ENCODE measurements at places on chromosomes 5 and 9.

- DNase-seq = no peak
Measured at GRCh38 chr5:27734838-27735237, 696.5 kb upstream of the CDH9 start.

DNA sequence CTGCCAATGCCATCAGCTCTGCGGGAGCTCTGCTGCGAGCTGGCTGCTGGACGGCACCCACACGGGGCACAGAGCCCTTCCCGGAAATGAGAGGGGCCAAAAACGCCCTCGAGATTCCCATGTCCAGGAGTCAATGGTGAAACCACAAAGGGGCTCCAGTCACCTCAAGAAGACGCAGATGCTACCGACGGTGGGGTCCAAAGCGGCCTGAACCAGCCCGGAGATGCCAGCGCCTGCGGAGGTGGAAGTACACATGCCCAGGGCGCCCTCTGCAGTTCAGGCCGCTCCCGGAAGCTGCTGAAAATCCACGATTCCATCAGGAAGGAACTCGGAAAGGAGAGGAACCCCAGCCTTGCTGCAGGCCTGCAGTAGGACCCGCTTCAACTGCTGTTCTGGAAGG is 82.4 kb upstream of the SELENOP start:
- DNase-seq = no peak

DNA sequence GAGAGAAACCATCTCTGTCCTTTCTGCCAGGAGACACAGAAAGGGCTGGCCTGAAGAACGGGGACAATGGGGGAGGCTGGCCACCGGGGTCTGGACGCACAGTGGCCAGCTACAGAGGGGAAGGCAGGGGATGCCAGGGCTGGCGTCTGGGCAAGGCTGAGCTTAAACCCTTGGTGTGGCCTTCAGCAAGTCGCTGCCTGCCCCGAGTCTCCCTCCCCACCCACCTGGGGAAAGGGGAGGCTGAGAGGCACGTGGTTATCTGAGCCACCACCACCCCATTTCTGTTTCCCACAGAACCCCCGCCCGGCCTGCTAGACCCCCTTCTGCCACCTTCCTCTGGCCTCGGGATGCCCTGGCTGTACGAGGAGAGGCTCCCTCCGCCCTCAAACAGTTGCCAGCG is 115.3 kb downstream of the VAV2 start:
- no peak for DNase-seq

GRCh38 chr5:134524826-134525682 is at the start of gene JADE2:
JADE2 (plus strand) TSS chr5:134525670; CDS start chr5:134535858, 10,188 bp downstream.
- DNase-seq = no peak

- no peak for DNase-seq
Measured at GRCh38 chr5:31213257-31213656, 19.8 kb downstream of the CDH6 start.

GRCh38 chr5:149990518-149991376 is 9.7 kb downstream of the TIGD6 start:
- peak; percentile 82 for DNase-seq

DNA sequence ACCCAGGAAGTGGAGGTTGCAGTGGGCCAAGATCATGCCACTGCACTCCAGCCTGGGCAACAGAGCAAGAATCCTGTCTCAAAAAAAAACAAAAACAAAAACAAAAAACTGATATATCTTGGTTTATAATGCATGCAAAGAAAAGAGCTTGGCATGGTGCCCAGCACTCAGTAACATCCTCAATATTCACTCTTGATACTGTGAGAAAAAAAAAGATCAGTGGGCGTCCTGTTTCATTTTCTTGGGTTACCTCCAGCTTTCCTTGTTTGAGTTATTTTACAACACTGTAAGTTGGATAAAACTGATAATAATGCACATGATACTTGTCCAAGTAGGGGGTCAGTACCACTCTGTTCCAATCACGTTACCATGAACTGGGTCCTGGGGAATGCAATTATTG is 7.8 kb downstream of the PHYHD1 start:
- DNase-seq = no peak

DNA sequence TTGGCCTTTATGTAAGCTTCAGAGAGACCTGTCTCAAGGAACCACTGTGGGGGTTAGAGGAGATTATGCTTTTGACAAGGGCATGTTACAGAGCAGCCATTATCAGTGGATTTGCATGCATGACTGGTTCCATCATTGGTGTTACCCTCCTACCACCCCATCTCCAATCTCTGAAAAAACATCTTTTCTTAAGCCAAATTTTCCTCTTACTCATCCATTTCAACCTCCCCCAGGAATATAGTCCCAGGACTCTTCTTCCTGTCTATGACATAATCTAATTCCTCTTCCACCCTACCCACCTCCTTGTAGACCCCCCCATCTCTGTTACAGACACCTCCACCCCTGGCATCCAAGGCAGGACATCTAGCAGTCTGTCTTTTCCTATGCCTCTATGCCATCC is 33.1 kb upstream of the ADRB2 start:
- no peak for DNase-seq

- no peak for DNase-seq
Measured at GRCh38 chr9:121837113-121837961, 185.9 kb downstream of the DAB2IP start.

GRCh38 chr5:179336126-179336870 is 9.0 kb downstream of the ADAMTS2 start:
- DNase-seq = no peak

DNA sequence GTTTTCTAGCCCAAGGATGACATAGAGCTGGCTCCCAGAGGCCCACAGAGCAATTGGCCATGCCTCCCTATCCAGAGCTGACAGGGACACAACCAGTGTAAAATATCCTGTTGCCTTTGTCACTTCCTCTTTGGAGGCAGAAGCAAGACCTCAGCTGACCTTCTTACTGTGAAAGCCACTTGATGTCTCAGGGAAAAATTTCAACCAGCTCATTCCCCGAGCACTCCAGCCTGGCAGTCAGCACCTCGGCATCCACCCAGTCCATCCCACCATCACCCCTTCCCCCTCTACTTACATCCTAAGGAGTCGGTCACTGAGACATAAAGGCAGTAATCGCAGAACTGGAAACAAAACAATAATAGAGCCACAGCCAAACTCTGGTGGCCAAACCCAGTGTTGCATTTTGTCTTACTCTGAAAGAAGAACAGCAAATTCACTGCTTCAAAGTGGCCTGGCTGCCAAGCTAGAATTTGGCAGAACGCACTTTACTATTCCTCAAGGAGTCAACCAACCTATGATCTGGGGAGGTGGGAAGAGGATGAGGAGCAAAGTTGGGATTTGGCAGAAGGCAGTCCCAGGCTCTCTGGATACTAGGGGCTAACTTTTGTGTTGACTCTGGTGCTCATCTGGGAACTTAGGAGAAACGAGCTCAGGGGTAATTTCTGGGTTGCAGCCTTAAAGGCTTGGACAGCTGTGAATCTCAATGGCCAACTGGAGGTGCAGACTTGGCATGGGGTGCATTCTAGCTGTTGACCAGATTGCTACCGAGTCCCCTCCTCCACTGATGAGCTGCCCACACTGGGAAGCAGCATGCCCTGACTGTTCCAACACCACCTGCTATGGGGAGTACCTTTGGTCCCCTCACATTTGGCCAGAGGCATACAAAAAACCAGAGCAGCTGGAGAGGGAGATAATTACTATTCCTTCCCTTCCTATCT is 13.6 kb downstream of the NIPAL4 start:
- no peak for DNase-seq

GRCh38 chr5:177457852-177458681 is 11.5 kb downstream of the PRR7 start:
- DNase-seq = no peak

DNA sequence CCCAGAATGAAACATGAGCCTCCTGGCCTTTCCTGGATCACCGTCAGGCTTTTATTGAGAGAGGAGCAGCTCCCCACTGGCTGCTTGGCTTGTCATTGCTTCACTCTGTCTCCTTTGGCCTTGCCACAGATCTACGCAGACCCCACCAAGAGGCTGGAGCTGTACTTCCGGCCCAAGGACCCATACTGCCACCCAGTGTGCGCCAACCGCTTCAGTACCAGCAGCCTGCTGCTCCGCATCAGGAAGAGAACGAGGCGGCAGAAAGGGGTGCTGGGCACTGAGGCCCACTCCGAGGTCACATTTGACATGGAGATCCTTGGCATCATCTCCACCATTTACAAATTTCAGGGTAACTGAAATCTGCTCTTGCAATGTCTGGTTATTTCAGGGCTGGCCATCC is 11.2 kb downstream of the GTF3C5 start:
- no peak for DNase-seq

DNA sequence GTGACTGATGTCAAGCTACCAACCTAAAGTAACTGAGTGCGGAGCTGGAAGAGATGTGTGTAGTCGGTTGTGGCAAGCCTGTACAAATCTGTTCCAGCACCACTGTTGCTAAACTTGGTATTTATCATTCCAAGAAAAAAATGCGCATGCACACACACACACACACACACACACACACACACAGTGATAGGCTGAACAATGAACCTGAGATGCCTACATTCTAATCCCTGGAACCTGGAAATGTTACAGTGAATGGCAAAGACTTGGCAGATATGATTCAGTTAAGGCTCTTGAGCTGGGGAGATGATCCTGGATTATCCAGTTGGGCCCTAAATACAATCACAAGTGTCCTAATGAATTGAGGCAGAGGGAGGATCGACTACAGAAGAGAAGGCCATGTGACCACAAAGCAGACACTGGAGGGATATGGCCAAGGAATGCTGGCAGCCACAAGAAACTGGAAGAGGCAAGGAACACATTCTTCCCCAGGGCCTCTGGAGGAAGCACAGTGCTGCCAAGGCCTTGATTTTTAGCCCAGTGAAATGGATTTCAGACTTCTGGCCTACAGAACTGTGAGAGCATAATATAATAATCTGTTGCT is 49.7 kb upstream of the LHFPL2 start:
- DNase-seq = no peak

GRCh38 chr9:88312517-88313103 is 75.6 kb upstream of the SPIN1 start:
- no peak for DNase-seq

DNA sequence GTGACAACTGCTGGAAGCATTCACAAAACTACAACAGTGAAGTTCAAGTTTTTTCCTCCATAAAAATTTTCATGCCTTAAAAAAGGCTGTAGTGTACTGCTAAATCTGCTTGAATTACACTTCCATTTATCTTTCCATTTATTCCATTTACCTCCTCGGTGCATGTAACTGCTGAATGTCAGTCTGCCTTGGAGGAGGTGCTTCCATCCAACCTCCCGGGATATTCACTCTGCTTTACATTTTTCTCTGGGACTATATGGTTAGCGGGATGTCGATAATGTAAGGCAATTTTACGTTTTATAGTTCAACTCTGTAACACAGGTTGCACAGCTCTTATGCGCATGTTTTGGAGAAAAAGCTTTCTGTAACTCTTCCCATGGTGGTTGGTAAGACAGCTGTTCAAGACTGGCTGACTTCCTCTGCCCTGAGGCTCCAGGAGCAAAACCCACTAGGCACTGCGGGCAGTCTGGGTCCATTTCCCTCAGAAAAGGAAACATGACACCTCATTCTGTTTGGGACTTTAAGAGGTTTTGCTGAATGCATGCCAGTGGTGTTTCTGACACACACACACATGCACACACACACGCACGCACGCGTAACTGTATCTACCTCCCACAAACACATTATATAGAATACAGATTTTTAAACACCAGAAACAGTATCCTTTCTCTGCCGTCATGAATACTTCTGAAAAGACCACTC is 66.1 kb downstream of the SPTLC1 start:
- no peak for DNase-seq

DNA sequence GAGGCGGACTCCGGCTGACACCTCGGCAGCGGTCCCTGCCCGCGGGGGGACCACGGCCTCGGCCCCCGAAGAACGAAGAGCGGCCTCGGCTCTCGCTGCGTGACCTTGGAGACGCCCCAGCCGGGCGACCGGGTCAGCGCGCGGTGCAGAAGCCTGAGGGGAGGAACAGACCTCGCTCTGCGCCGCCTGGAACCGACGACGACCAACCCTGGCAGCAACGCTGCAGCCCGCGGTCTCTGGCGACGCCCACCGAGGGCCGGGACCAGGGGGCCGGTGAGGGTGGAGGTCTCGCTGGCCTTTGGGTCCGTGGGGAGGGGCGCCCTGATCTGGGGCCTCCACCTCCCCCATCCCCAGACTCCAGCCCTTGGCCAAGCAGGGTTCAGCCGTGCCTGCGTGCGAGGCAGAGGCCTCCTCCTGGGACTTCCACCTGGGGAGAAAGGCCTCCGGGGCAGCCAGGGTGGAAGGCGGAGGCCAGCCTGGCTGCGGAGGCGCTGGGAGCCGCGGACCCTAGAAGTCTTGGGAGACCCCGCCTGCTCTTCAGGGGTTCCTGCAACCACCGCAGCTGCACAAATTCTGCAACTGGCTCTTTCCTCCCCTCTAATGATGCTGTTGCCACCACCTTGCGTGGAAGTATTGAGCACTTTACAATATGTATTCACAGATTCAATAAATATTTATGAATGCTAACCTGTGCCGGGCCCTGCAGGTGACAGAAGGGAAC is 44.3 kb upstream of the SLC12A7 start:
- no peak for DNase-seq

DNA sequence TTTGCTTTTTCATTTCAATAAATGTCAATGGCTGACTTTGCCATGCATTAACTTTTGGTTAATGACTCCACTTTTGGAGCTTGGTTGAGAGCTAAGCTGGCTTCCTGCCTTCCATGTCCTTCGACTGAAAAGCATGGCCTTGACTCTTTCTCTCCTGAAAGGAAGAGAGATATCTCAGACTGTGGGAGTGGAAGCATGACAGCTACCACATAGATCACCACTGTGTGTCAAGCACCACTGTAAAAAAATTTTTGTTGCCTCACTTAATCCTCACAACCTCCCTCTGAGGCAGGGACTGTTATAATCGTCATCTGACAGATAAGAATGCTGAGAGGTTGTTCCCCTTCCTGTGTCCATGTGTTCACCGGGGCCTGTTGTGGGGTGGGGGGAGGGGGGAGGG is 184.8 kb downstream of the RORB start:
- no peak for DNase-seq

DNA sequence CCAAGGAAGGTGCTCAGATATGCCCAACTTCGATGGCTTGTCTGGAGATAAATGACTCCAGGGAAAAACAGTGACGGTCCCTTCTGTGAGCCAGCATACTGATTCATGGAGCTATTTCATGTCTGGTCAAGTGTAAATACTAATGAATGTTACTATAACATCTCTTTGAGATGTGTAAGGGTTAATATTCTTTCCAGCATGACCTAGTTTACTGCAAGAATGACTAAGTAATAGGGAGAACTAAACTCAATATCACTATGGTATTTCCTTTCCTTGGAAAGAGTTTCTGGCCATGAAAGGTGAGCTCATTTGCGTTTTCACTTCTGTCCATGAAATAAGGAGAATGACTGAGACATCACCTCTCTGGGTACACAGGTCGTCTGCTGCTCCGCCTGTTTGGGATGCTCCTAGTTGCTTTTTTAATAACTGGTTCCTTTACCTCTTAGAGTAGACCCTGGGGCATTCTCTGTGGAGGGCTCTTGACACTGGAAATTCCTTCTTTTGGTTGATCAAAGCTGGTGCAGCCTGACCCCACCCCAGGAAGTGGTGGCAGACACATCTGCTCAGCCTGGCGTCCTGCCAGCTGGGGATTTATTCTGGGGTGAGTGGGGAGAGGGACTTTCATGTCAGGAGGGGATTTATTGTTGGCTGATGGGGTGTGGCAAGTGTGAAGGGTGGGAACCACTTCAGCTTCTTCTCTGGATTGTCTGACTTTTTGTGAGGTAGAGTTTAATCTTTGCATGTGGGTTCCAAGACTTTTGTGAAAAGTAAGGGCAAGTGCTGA is 250.0 kb upstream of the MPDZ start:
- no peak for DNase-seq

- no peak for DNase-seq
Measured at GRCh38 chr5:27010646-27011045, 27.7 kb downstream of the CDH9 start.

- no peak for DNase-seq
Measured at GRCh38 chr5:115490596-115490995, 54.0 kb downstream of the FEM1C start.
